SK-N-SH treated with all-trans-retinoic acid at 6 μM for 48 hours (cell line): ENCODE measurements at places on chromosomes 3 and 15.

DNA sequence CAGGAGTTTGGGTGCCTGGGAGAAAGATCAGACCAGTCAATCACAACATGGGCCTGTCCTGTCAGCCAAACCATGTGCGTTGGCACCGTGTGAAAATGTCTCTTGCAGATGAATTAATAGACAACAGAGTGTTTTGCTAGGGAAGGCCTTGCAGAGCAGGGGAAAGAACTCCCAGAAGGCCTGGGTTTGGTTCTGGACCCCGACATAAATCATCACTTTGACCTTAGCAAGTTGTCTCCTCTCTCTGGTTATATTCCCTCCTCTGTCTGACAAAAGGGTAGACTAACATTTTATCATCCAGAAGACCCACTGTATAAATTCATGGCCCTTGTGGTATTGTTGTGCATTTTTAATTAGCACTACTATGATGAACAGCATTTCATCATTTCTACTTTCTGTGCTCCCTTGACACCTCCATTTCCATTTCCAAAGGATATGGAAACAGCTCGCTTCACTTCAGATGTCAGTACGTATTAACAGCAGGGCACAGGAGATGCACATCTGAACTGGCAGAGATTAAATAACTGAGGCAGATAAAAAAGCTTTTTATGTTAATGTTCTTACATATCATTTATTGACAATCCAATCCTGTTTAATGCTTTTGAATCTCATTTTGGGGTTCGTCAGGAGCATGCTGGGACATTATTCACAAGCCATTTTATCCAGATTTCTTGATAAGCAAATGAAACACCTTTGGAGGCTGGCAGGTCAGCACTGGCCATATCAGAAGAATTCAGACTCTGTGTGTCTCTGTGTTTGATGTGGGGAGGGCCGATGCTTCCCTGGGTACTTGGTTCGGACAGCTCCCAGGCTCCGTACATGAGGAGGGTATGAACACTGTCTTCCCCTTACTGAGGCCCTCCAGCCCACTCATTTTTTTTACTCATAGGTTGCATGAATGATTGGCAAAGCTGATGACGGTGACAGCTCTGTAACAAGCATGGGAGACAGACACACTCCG lies 28.2 kb upstream of the IL12A start:
- ATAC-seq = no peak

GRCh38 chr3:74906181-74906580 lies 291.7 kb upstream of the CNTN3 start:
- ATAC-seq = no peak

GRCh38 chr15:28281876-28282275 lies 40.1 kb downstream of the HERC2 start:
- no peak for ATAC-seq

DNA sequence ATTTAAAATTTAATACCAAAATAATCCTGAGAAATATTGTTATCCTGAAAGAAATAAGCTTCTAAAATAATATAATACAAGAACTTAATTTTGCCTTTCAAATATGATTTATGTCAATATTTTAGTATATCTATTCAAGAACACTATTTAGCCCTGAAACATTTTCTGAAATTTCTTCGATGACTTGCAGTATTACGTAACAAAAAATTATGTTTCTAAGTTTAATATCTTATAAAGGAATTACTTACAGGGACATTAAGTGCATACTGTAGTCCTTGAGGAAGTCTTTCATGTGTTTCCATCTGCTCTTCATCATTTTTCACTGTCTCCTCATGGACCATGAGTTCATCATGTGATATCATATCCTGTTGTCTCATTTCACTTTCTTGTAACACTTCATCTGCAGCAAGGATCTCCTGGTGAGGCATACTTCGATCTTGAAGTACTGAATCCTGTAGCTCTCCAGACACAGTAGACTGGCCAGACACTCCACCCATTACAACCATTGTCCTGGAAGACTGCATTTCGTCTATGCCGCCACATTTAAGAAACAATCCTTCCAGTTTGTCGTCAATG lies 62.0 kb downstream of the ZNF148 start:
- peak; percentile 58 for ATAC-seq

DNA sequence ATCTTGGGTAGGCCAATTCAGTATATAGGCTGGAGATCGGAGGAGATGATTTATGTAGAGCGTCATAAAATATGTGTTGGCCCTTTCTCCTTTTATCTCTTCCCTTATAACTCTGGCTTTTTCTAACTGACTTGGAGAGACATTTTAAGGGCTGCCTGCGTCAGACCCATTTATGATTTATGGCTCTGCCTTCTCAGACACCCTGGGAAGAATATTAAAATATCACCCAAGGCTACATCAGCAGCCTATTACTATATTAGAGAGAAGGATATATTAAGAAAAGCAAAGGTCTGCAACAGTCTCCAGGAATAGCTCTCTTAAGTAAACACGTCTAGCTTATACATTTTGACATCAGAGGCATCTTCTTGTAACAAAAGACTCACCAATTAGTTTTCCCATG lies 179.4 kb downstream of the SV2B start:
- no peak for ATAC-seq

GRCh38 chr15:70247281-70247680 lies 149.6 kb upstream of the TLE3 start:
- no peak for ATAC-seq

DNA sequence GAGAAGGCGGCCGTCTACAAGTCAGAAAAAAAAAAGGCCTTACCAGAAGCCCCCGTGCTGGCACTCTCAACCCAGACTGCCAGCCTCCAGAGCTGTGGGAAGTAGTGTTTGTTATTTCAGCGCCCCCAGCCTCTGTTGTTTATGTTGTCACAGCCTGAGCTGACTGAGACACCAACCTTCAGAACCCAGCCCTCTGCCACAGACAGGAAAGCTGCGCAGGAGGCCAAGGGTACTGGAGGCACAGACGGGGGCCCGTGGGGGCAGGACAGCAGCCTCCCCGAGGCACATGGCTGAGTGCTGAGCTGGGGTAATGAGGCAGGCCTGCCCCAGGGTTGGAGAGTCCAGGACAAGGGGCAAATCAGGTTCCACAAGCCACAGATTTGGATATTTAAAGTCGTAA lies 33.7 kb downstream of the HCN4 start:
- ATAC-seq = no peak

GRCh38 chr3:101942356-101942755 lies 93.0 kb downstream of the NFKBIZ start:
- no peak for ATAC-seq

DNA sequence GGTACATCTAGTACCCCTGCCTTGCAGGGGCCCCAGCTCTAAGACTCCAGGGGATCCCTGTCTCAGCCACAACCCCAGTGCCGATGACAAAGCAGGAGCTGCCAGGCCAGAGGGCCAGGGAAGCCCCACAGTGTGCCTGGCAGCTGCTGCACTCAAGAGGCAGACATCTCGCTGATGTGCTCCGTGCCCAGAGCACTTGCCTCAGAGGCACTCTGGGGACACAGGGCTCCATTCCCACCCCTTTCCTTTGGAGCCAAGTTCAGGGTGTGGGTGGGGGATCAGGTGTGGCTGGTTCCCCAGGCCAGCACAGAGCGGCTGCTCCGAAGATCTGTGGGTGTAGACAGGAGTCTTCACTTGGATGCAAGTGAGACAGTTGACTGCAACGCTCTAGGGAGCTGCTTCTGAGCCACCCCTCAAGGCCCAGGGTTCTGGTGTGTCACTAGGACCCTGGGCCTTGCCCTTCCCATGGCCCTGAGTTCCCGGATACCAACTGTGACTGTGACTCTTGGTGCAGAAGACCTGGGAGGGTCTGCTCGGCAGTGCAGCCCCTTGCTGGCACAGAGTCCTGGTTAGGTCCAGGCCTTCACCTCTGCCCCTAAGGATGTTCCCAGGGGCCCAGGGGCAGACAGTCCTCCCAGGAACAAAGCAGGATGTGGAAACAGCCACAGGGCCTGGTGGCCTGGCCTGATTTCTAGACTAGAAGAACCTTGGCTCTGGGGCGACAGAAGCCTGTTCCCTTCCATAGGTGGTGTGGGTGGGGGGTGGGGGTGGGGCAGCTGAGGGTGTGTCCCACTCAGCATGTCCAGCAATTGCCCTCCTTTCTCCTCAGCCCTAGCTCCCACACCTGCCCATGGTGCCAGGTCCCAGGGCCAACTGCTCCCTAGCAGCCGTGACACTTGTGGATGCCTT lies 2.5 kb downstream of the NT5DC2 start:
- no peak for ATAC-seq

DNA sequence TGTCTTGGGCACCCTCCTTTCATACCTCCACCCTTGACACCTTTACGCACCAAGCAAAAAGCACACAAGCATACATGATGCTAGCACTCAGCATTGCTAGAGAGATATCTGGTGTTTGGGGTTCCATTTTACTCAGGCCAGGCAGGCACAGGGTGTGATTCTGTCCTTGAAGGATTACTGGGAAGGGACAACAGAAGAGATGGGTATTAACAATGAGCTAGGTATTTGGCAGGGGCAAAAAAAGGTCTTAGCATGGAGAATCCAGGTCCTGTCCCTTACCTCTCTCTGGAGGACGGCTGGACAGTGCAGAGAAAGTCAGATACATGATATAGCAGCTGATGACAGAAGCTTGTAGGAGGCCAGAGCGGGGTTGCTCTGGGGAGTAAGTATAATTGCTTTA lies 3.5 kb downstream of the SERINC4 start:
- no peak for ATAC-seq

GRCh38 chr3:74593152-74593551 lies 21.3 kb downstream of the CNTN3 start:
- no peak for ATAC-seq

DNA sequence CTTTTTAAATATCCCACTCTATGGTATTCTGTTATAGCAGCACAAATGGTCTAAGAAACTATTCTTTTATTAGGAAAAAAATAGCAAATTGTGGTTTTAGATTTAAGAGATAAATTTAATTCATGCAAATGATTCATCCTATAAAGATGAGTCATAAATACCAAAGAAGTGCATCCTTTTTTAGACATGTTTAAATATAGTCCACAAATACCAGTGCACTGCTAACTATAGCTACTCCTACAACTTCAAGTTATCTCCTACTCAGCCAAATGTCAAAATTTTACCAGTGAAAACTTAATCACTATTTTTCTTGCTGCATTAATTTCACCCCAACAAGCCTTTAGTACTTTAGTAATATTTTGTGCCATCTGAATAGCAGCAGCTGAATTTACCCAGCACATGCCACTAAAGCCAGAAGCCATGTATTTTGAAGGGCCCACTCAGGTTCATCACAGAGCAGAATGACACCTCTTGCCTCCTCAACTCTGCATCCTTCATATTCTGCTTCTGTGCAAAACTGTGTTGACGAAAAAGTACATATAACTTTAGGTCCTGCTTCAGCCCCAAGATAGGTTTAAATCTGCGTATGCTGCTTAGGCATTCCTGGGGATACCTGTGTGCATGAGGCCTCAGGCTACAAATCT lies 24.9 kb downstream of the CX3CR1 start:
- ATAC-seq = peak; percentile 94

DNA sequence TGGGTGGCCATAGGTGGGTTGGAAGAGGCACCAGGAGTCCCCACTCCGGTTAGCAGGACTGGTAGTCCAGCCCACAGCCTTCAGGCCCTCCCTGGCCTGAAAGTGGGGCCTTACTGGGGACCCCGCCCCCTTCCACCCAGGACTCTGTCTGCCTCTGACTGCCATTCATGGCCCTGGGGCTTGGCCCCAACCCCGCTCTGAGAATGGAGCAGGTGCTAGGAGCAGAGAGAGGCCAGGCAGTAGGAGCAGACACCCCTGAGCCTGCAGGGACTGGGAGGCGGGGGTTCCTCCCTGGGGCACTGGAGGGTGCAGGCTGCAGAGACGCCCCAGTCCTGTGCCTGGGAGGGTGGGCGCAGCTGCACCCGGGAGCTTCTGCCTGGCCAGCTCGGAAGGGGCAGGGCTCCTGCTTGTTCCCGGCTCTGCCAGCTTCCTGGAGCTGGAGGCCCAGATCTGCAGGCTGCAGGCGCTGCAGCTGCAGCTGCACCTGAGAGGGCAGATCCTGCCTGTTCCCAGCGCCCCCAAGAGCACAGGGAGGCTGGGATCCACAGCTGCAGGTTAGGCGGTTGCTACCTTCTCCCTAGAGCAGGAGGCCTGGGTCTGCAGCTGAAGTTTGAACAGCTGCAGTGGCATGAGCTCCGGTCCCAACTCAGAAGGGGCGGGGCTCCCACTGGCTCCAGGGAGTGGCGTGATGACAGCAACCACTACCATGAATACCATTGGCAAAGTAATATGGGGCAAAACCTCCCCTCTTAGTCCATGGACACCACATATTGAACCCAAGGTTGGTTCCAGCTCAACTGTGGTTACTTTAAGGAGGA lies 194.7 kb downstream of the SQOR start:
- no peak for ATAC-seq

GRCh38 chr3:148756311-148756710 lies 58.6 kb downstream of the AGTR1 start:
- ATAC-seq = no peak

DNA sequence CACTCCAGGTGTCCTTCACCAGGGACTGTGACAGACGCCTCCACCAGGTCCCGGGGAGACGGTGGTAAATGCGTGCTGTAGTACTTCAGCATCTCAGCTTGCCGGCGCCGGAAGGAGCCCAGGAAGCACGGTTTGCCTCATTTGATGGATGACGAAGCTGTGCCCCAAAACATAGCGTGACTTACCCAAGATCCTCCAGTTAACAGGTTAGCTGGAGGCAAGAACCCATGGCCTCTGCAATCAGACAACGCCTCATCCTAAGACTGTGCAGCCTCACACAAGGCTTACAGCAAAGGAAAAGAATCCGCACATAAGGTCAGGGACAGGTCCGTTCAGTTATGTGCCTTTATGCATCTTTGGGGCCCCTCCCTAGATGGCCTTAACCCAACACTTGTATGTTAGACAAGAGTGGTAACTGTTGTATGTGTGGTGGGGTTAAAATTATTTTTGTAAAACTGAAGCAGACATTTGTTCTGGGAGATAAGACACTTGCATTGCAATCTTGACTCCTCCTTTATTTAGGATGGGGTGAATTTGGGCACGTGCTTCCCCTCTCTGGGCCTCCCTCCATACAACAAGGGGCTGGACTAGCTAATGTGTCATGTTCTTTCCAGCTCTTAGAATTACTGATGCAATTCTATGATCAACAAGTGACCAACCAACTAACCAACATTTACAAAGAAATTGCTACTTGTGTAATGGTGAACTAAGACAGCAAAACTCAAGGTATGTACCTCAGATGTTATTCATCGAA lies 39.4 kb downstream of the VGLL4 start:
- no peak for ATAC-seq

- no peak for ATAC-seq
Measured at GRCh38 chr15:70088887-70089691, 8.6 kb downstream of the TLE3 start.

- ATAC-seq = no peak
Measured at GRCh38 chr3:156037356-156037755, 83.0 kb upstream of the KCNAB1 start.

DNA sequence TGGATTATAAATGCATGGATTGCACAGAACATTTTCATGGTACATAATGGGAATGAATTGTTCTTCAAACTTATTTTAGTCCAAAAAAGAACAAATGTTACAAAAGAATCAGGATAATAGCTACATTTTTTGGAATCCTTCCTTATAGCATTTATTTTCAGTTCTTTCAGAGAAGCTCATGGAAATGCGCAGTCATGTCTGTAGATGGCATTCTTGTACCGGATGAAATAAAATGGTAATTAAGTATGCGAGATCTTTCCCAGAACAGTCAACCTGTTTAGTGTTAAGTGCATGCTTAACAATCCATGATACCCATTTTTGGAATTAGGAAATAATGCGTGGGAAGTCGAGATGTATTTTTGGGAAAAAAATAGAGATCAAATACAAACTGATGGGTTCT lies 38.2 kb upstream of the GOLGA8B start:
- ATAC-seq = peak; percentile 74
